ENCODE measurements at places on chromosomes 11 and 22. TPM values are rescaled to one million over a fixed set of nuclear protein-coding genes. Genes with fewer than 3 reads are reported as not detected.

LRRC56 gene
- 0.26 TPM for total RNA-seq

PDE3B gene
- total RNA-seq: 0.13 TPM

BATF2 gene
- total RNA-seq: 0.39 TPM

GRAP2 gene
- total RNA-seq: not detected

- DNase-seq: no peak
Observed at GRCh38 chr11:65867284-65868071, 5.1 kb downstream of the EFEMP2 start.

All from dermis microvascular lymphatic vessel endothelial cell (primary cell).